ENCODE measurements at places on chromosomes 3 and 15. TPM values are rescaled to one million over a fixed set of nuclear protein-coding genes. Genes with fewer than 3 reads are reported as not detected.

The TBC1D5 gene
- total RNA-seq, result 83.8 TPM

The MKRN2OS gene
- 0.20 TPM for total RNA-seq

The LEKR1 gene
- total RNA-seq, result 2.4 TPM

The KLF15 gene
- total RNA-seq, result 7.9 TPM

All from spinal cord (tissue), 10 donors.